ENCODE measurements at places on chromosomes 13 and 19. TPM values are rescaled to one million over a fixed set of nuclear protein-coding genes. Genes with fewer than 3 reads are reported as not detected.

GRCh38 chr13:59250336-59251189 lies 913.2 kb downstream of the DIAPH3 start:
- no peak for DNase-seq

Gene IGFL3
- total RNA-seq: not detected

Gene RAB3D
- 10.1 TPM for total RNA-seq

- peak; percentile 69 for DNase-seq
Observed at GRCh38 chr19:35911173-35911572, 3.1 kb upstream of the TYROBP start.

GRCh38 chr13:24664726-24665409 lies 15.3 kb upstream of the ATP12A start:
- DNase-seq: no peak

Data from H7 (cell line).